Muscle of back (tissue), 13 donors: ENCODE measurements at places on chromosomes 5 and 9.

GRCh38 chr9:136343121-136343883, 16.0 kb downstream of the GPSM1 start:
- DNase-seq = no peak

DNA sequence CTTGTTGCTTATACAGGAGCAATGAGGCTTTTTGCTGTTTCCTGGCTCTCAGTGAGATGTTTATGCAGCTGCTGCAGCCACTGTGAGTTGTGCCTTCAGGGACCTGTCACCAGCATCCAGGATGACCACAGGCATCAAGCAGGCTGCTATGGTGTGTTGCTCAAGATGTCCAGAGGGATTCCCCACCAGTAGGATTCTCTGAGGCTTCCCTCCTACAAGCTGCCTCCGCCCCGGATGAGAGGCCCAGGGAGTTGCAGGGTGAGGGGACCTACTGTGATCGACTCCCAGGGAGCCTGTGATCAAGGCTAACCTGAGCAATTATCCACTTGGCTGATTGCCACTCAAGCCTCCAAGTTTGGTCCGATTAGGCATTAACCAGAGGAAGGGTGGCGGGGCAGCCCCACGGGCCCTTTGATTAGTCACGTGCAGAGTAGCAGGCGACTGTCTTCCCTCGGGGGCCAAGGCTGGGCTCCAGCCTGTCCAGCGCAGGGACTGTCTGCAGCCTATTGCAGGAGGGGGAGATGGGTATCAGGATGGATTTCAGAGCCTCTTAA, 1.8 kb upstream of the FAT2 start:
- DNase-seq = no peak

DNA sequence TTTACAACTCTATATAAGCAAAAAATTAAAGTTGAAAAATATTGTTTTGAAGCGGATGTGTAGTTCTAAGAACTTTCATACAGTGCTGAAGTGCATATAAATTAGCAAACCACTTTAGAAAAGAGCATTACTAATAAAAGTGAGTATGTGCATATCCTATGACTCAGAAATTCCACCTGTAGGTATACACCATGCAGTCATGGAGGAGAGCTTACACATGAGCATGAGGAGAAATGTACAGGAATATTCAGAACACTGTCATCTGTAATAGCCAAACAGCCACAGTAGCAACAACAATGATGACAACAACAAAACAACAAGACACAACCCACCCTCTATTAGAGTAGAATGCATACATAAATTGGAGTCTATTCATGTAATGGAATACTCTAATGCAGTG, 138.2 kb upstream of the ARRDC3 start:
- DNase-seq = no peak

DNA sequence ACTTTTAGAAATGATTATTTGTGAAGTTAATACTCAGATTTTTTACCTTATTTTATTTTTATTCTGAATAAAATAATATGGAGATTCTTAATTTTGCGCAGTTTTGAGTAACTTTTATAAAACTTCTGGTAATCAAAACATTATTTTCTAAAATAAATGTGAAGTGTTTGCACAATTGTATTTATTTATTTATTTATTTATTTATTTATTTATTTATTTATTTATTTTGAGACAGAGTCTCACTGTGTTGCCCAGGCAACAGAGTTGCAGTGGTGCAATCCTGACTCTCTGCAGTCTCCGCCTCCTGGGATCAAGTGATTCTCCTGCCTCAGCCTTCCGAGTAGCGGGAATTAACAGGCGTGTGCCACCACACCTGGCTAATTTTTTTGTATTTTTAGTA, 73.5 kb downstream of the RPS6 start:
- DNase-seq = no peak

DNA sequence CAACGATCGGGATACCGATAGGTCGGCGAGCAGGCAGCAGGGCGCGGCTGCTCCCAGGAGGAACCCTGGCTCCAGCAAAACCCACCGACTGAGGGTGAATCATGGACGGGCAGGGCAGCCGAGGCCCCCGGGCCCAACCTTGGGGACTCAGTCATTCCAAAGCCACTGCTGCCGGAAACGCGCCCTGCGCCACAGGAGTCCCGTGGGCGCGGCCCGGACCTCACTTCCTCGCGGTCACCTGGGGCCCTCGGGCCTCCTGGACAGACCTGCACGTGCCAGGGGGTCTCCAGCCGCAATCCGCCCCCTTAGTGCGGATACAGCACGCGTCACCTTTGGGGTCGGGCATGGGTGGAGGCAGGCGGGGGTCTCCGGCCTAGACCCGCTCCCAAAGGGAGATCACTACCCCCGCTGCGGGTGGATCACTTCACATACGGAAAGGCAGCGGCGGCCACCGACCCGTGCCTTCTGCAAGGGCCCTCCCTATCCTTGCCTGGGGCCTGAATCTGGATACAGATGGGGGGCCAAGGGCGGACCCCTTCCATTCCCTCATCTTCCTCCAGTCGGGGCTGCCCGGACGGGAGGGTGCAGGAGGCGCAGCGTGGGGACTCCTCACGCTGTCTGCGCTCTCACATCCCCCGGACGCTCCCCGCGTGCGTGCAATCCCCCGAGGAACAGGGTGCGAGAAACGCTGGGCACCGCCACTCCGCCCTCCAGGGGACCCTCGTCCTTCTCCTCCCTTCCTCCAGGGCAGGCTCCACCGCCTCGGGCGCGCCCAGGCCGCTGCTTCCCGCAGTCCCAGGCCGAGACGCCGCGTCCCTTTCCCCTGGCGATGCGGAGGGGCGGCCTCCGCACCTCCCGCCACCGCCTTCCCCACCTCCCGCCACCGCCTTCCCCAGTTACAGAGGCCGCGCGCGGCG, 586 bp downstream of the TXN start:
- peak; percentile 51 for DNase-seq

DNA sequence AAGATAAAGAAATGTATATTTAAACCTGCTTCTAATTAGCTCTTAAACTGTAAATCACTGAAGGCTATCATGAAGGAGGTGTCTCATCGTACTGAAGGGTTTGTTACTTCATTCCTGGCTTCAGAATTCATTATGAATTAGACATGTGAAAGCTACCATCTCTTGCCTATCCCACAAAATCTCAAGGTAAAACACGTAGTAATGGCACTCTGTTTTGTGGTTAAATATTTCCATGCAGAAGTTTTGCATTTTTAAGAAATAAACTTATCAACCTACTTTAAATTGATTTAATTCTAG, 490.7 kb upstream of the NUDT12 start:
- DNase-seq = no peak

- DNase-seq = peak; percentile 39
These were observed 541.0 kb downstream of the RAB3C start for GRCh38 chr5:59123595-59124561.
